ENCODE measurements at places on chromosomes 6 and 20.

DNA sequence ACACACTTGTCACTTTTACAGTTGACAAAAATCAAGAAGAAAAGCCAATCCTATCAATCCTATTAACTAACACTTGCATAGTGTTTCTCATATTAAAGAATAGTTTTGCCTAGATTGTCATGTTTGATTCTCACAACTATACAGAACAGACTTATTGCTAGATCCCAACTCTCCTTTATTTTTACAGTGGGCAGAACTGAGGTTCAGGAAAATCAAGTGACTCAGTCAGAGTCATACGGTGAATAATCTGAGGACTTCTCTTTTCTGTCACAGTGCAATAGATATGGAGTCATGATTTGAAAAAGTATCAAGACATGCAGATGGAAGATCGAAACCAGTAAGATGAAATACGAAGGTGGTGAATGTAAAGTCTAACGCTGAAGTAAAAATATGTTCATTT is 195.1 kb upstream of the CITED2 start:
- no peak for DNase-seq

DNA sequence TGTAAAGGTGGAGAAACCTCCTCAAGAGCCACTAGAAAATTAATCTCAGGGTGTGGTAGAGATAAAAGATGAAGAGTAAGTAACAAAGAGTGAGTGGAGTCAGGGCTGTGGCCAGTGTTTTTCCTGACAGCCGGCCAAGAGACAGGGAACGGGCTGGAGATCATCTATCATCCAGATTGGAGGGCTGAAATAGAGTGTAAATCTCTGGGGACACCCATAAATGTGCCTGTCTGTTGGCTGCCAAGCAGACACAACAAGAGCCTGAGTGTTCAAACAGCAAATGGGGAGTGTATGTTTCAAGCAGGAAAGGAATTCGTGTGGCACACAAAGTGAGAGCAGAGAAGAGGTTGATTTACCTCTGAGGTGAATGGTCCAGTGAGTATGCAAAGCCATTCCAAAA is 326.4 kb upstream of the KHDRBS2 start:
- DNase-seq = no peak

DNA sequence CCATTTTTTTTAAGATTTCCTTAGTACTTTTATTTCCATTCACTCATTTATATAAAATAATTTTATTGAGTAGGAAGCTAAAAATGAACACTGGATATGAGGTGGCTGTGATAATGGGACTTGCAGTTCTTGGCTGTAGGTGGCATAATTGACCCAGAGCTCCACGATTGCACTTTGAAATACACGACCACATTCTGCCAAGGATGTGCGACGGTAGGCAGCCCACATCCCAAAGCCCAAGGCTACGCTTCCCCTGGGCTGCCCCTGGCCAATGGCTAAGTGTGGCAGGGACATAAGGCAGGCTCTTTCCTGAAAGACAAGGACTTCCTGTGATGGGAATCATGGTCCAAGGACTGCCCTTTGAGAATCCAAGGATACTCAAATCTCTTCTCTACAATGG is 43.7 kb upstream of the ADTRP start:
- DNase-seq = no peak

- no peak for DNase-seq
Measured at GRCh38 chr6:32355018-32355417, 16.7 kb downstream of the TSBP1 start.

- no peak for DNase-seq
Measured at GRCh38 chr20:31894980-31895675, 24.7 kb downstream of the TTLL9 start.

GRCh38 chr6:109740787-109741186 is 49.7 kb downstream of the FIG4 start:
- DNase-seq = no peak

- DNase-seq = peak; percentile 7
Measured at GRCh38 chr20:49561256-49561655, 6.7 kb downstream of the PTGIS start.

DNA sequence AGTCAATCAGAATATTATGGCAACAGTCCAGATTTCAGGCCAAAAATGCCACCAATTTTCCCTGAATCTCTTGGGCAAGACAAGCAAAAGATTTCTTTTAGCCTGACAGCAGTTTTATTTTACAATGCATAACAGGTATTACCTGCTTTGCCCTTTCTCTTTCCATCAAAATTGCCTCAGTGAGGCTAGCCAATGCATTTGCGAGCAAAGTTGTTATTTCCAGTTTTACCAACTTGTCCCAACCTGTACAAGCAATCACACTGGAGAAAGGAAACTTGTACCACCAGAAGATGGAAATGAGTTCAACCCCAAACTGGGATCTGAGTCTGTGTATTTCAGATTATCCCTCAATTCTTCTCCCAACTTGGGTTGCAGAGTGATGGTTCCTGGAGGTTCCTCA is 279.9 kb upstream of the CDYL start:
- no peak for DNase-seq

DNA sequence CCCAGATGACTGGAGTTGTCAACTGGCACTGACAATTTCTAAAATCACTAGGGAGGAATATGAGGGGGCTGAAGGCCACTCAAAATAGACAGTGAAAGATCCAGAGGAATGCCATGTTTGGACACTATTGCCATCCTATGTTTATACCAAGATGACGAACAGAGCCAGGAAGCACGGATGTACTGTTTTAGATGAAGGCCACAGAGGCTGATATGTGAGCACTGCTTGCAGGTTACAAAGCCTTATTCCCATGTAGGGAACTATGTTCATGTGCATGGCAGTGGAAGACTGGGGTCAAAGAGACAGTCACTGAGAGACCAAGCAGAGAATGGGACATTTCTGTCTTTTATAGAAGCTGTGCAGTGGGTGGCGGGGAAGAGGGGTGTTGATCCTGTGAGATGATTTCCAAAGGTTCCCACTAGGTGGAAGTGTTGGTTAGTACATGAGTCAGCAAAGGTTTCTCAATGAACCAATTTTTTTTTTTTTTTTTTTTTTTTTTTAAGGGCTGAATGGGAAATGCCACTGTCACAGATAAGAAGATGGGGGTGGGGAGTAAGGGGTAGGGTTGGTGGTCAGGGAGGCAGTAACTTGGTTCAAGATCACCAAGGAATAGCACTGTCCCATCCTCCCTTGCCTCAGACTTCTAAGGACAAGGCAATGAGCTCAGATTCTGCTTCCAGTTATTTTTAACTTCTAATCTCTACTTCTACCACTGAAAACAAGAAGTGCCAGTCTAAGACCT is 46.7 kb upstream of the MOCS1 start:
- no peak for DNase-seq

DNA sequence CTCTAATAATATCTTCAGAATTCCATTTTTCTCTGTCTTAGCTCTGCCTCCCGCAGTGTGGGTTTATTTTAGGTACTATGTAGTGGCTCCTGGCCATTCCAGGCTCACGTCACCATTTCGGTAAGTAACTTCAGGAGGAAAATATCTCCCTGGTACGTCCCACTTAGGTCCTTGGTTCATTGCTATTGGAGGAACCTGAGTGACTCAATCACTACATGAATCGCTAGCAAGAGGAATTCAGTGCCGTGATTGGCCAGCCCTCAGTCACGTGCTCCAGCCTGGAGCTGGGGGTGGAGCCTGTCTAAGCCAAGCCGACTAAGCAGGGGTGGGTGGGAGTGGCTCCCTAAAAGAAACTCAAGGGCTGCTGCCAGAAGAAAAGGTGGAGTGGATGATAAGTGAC is 67.3 kb upstream of the E2F3 start:
- DNase-seq = no peak

GRCh38 chr20:62238569-62239277 is 402 bp downstream of the OSBPL2 start:
- no peak for DNase-seq

DNA sequence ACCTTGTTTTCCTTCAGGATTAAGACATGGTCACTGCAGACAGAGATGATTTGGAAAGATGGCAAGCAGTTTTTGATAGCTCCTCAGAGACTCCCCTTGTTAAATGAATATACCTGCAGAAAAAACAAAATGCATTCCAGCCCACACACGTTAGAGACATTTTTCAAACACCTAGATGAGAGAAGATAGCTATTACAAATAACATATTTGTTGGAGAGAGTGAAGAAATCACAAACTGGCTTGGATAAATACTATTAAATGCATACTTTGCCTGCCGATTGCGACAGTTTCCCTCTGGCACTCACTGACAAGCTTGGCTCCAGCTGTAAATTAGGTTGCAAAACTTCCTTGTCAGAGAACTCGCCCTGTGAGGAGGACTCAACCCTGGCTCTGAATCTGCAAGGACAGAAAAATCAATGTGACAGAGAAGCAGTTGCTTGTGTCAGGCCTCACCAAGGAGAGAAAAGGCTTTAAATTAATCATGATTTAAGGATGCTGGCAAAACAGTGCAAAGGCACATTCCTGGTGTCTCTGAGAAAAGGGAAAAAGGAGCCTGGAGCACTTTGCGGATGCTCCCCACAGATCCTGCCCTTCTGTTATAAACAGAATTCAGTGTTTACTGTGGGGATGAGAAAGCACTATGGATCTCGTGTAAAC is 423.7 kb upstream of the MARCKS start:
- DNase-seq = no peak

DNA sequence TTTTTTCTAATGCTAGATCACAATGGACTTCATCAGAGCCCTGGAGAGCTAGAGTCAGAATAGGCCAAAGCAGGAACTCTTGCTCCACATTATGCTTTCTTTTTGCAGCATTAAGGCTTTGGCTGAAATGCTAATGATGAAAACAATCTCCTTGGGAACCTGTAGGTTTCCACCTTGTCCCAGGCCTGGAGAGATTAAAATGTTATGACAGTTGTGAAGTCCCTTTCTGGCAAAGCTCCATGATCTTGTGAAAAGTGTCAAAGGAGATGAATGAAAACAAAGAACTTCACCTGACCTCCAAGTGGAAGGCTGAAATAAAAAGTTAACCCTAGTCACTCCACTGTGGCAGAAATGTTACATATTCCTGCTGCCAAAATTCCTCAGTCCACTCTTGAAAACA is 64.0 kb upstream of the LRRC1 start:
- no peak for DNase-seq

- no peak for DNase-seq
Measured at GRCh38 chr6:150813993-150814359, 51.5 kb upstream of the MTHFD1L start.

DNA sequence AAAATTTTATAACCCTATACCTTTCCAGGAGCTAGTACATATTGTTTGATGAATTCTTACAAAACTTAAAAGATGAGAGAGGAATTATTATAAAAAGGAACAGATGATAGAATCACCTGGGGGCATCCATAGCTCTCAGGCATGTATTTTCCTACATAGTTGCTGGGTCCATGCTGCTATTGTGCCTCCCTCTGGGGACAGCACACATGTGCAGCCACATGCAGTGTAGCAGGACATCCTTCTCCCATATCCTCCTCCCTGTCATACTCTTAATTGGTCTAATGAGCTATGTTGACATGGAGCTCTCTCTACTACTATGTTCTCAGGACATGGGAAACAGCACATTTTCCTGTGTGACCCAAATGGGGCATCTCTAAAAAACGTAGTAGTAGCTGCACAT is 898.2 kb upstream of the MAP3K7 start:
- DNase-seq = no peak

- no peak for DNase-seq
Measured at GRCh38 chr6:90219209-90219985, 77.2 kb downstream of the BACH2 start.

DNA sequence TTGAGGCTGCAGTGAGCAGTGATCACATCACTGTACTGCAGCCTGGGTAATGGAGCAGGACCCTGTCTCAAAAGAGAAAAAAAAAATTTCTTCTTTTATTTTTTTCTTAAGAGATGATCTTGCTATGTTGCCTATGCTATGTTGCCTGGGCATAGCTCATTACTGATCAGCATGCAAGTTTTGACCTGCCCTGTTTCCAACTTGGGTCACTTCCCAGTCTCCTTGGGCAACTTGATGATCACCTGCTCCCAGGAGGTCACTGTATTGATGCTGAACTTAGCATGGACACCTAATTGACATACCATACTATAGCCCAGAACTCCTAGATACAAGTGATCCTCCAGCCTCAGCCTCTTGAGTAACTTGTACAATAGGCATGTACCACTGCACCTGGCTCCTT is 30.7 kb upstream of the NANP start:
- no peak for DNase-seq

DNA sequence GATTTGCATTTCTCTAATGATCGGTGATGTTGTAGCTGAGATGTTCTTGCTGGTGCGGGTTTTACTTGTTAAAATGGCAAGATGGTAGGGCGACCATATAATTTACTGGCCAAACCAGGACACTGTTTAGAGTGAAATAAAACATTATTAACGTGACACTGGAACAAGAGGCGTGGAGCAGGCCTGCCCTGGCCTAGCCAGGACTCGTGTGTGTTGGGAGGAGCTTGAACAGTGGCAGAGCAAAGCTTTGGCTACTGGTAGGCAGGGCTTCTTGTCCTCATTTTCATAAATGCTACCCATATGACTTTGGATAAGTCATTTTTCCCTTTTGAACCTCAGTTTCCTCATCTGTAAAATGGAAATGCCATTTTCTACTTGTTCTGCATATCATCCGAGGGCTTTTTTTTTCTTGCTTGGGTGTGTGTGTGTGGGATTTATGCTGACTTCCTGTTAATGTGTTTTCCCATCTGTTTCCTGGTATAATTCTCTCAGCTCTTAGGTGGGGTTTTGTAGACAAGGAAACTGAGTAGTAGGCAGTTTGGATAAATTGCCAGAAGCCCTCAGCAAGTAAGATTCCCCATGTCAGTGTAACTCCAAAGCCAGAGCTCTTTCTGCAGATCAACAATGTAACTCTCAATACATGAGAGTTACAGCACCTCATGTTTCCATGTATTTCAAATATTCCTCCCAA is 81.7 kb downstream of the TOX2 start:
- DNase-seq = no peak

DNA sequence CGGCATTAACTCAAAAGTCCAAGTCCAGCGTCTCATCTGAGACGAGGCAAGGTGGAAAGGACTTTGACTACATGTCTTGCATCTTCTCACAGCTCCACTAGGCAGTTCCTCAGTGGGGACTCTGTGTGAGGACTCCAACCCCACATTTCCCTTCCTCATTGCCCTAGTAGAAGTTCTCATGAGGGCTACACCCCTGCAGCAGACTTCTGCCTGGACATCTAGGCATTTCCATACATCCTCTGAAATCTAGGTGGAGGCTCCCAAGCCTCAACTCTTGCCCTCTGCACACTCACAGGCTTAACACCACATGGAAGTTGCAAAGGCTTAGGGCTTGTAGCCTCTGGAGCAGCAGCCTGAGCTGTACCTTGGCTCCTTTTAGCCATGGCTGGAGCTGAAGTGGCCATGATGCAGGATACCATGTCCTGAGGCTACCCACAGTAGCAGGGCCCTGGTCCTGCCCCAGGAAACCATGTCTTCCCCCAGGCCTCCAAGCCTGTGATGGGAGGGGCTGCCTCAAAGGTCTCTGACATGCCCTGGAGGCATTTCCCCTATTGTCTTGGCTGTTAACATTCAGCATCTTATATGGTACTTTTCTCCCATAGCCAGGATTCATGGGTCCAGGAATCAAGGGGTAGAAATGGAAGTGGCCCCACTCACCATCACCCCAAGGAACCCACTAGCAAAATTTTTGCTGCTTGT is 194.6 kb upstream of the KCNG1 start:
- no peak for DNase-seq

GRCh38 chr6:139591075-139591865 is 216.8 kb upstream of the CITED2 start:
- no peak for DNase-seq

DNA sequence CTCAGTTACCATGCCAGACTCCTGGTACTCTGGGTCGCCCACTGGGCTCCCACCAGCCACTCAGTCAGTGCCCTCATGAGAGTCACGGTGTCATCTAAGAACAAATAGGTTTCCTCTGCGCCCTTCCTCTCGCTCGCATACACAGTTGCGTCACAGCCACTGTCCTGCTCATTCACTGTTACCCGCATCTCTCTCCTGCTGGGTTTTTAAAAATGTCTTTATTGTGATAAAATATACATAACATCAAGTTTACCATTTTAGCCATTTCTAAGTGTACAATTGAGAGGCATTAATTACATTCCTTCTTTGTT is 4.0 kb downstream of the TEAD3 start:
- DNase-seq = no peak

Data from activated T-cell treated with anti-CD3 and anti-CD28 coated beads, Interleukin-2, amount 50 U/mL, for 48 hours (primary cell).